ENCODE measurements at places on chromosomes 12 and 14. TPM values are rescaled to one million over a fixed set of nuclear protein-coding genes. Genes with fewer than 3 reads are reported as not detected.

TEP1 gene
- total RNA-seq: 15.8 TPM

ESRRB gene
- 0.14 TPM for total RNA-seq

GPR162 gene
- 1.1 TPM for total RNA-seq

SELPLG gene
- total RNA-seq: 2.1 TPM

GYS2 gene
- total RNA-seq: not detected

PRH2 gene
- total RNA-seq: not detected

BMP4 gene
- total RNA-seq: 18.9 TPM

LPAR5 gene
- not detected for total RNA-seq

CCDC38 gene
- not detected for total RNA-seq

CMA1 gene
- not detected for total RNA-seq

FGF6 gene
- total RNA-seq: not detected

ALKBH2 gene
- 8.3 TPM for total RNA-seq

TPPP2 gene
- not detected for total RNA-seq

IL26 gene
- not detected for total RNA-seq

KCNH3 gene
- total RNA-seq: 0.29 TPM

TBX3 gene
- total RNA-seq: 24.7 TPM

CRIP1 gene
- 7.3 TPM for total RNA-seq

FAM186B gene
- 0.14 TPM for total RNA-seq

MANSC4 gene
- not detected for total RNA-seq

TAS2R8 gene
- total RNA-seq: not detected

DIO3 gene
- not detected for total RNA-seq

KLRC1 gene
- total RNA-seq: not detected

ASCL1 gene
- not detected for total RNA-seq

KLC1 gene
- total RNA-seq: 281 TPM

ACOT4 gene
- total RNA-seq: 0.57 TPM

AREL1 gene
- 41.8 TPM for total RNA-seq

CLEC4D gene
- total RNA-seq: not detected

NKX2-1 gene
- total RNA-seq: not detected

TAS2R7 gene
- total RNA-seq: not detected

TDRD9 gene
- total RNA-seq: 0.86 TPM

PUS1 gene
- 18.0 TPM for total RNA-seq

LRP1-AS gene
- total RNA-seq: not detected

TMTC1 gene
- total RNA-seq: 26.7 TPM

TEX52 gene
- not detected for total RNA-seq

ADAM21 gene
- total RNA-seq: 0.29 TPM

ACVR1B gene
- total RNA-seq: 20.1 TPM

ACSM4 gene
- not detected for total RNA-seq

CD9 gene
- total RNA-seq: 284 TPM

RNU6-8 gene
- total RNA-seq: not detected

CYP46A1 gene
- total RNA-seq: not detected

OR6C4 gene
- total RNA-seq: not detected

KRT6C gene
- total RNA-seq: not detected

NPAS3 gene
- not detected for total RNA-seq

ISM2 gene
- total RNA-seq: 0.29 TPM

TEX22 gene
- not detected for total RNA-seq

HOXC11 gene
- under 0.01 TPM for total RNA-seq

A2M gene
- 10.2 TPM for total RNA-seq

SLC10A1 gene
- total RNA-seq: not detected

CMKLR1 gene
- total RNA-seq: 7.4 TPM

ALX1 gene
- total RNA-seq: not detected

CARMIL3 gene
- total RNA-seq: under 0.01 TPM
